ENCODE measurements at places on chromosomes 16 and 17. TPM values are rescaled to one million over a fixed set of nuclear protein-coding genes. Genes with fewer than 3 reads are reported as not detected.

ZSWIM7 gene
- total RNA-seq, result 19.3 TPM

GFAP gene
- total RNA-seq, result 9.2 TPM

CTRB1 gene
- total RNA-seq, result 2.7 TPM

CCDC200 gene
- total RNA-seq, result 0.62 TPM

ASGR2 gene
- total RNA-seq, result 1.1 TPM

ITGB3 gene
- total RNA-seq, result 30.2 TPM

ZP2 gene
- not detected for total RNA-seq

TSR3 gene
- total RNA-seq, result 35.8 TPM

RHBDF1 gene
- total RNA-seq, result 116 TPM

C16orf89 gene
- 44.3 TPM for total RNA-seq

NRN1L gene
- total RNA-seq, result 1.6 TPM

TMC6 gene
- total RNA-seq, result 95.0 TPM

ENO3 gene
- 5.1 TPM for total RNA-seq

CCT6B gene
- 2.9 TPM for total RNA-seq

PLEKHG4 gene
- total RNA-seq, result 15.0 TPM

ITGAL gene
- 14.5 TPM for total RNA-seq

SLC43A2 gene
- 30.8 TPM for total RNA-seq

ZC3H7A gene
- total RNA-seq, result 91.1 TPM

GAST gene
- not detected for total RNA-seq

KRTAP4-9 gene
- total RNA-seq, result not detected

KRTAP9-8 gene
- not detected for total RNA-seq

CD300E gene
- 3.8 TPM for total RNA-seq

NLGN2 gene
- total RNA-seq, result 44.8 TPM

SCGB1C2 gene
- not detected for total RNA-seq

SHISA9 gene
- total RNA-seq, result 3.8 TPM

NFAT5 gene
- 87.0 TPM for total RNA-seq

NSF gene
- total RNA-seq, result 27.8 TPM

MEIOC gene
- not detected for total RNA-seq

NME1 gene
- 25.6 TPM for total RNA-seq

SOST gene
- total RNA-seq, result not detected

RDM1 gene
- not detected for total RNA-seq

KCNG4 gene
- not detected for total RNA-seq

EVPL gene
- 1.2 TPM for total RNA-seq

VWA3A gene
- total RNA-seq, result 0.71 TPM

HSD17B2 gene
- not detected for total RNA-seq

TBC1D3L gene
- 21.6 TPM for total RNA-seq

CCL16 gene
- total RNA-seq, result 1.1 TPM

G6PC1 gene
- total RNA-seq, result not detected

CBFA2T3 gene
- total RNA-seq, result 8.2 TPM

IL17C gene
- total RNA-seq, result not detected
